ENCODE measurements at places on chromosomes 2 and 18. TPM values are rescaled to one million over a fixed set of nuclear protein-coding genes. Genes with fewer than 3 reads are reported as not detected.

The SPEG gene
- total RNA-seq: 199 TPM

The ZEB2 gene
- total RNA-seq: 122 TPM

The SATB2 gene
- 1.5 TPM for total RNA-seq

The PLGLB2 gene
- total RNA-seq: 0.97 TPM

The STRN gene
- total RNA-seq: 78.0 TPM

The TWIST2 gene
- 0.83 TPM for total RNA-seq

The GTF2A1L gene
- 0.75 TPM for total RNA-seq

The LONRF2 gene
- 24.5 TPM for total RNA-seq

The GKN2 gene
- total RNA-seq: not detected

The BAZ2B gene
- 51.8 TPM for total RNA-seq

The TSN gene
- 43.9 TPM for total RNA-seq

The IL36G gene
- total RNA-seq: not detected

The RIT2 gene
- total RNA-seq: not detected

The SP140L gene
- 4.0 TPM for total RNA-seq

The AQP12A gene
- not detected for total RNA-seq

GRCh38 chr2:17672583-17673317 lies 80.9 kb downstream of the SMC6 start:
- DNase-seq: no peak

DNA sequence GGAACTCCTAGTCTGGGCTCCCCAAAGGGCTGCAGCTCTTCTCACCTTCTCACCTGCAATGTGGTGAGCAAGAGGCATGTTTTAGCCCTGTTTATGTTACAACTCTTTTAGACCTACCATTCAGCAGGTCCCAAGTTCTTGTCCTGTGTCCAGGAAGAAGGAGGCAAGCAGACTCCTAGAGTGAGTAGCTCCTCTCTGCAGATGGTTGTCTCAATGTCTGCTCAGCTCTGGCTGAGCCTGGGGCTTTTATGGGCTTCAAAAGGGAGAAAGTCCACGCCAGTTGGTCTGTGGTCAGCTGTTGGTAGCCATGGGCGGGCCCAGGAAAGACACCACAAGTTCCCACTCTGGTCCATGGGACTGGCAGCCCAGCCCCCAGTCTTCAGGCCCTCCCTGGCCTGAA lies 148.1 kb upstream of the HS6ST1 start:
- DNase-seq: no peak

DNA sequence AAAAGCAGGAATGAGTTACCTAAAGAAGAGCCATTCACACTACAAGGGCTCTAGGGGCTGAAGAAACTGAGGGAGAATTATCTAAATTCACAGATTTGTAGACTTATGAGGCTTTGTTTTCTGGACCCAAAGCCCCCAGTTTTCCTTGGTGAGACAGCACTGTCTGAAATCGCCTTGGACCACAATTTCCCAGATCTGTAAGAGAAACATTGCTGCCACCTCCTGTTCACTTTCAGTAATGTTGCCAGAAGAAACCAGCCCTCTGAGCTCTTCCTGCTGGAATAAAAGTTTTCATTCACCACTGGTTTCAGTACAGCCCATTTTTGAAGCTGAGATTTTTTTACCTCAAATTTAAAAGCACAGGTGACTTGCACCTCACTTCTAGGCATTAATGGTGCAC lies 169.2 kb downstream of the CDH20 start:
- DNase-seq: no peak

DNA sequence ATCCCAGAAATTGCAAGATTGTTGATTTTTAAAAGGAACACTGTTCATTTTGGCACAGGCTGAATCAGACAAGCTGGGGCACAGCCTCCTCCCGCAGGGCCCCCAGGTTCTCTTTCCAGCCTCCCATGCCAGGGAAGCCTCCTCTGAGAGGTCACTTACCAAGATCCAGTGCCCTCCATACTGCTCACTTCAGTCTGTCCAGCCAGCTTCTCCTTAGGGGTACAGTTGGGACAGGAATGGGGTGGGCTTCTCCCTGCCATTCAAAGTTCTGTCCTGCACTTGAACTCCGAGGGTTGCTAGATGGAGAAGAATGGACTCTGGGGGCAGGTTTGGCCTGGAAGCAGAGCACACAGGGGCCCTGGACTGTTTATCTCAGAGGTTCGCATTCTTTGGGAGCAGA lies 7.5 kb upstream of the CYP26B1 start:
- peak; percentile 55 for DNase-seq

- DNase-seq: no peak
Measured at GRCh38 chr18:55868909-55869308, 280.9 kb upstream of the TCF4 start.

GRCh38 chr2:100992262-100992661 lies 9.8 kb upstream of the RPL31 start:
- no peak for DNase-seq

DNA sequence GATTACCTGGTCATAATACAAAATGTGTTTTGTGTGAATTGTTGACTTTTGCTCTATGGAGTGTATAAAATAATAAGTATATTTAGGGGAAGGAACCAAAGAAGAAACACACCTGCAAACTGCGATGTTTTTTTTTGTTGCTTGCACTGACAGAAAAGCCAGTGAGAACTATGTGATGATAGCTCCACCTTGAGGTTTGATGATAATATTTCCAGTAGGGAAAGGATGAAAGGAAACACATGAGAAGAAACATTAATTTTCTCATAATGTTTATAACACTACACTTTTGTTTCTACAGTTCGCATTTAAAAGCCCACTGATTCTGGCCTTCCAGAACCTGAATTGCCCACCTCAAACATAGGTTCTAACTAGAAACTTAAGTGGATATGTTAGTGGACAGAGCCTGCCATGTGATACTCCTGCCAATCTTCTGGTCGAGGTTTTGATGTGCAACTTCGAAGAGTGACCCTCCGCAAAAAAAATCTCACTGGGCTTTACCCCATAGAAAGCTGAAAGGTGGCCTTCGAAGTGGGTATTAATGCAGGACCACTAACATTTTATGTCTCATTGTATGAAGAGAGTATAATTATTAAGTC lies 476.4 kb upstream of the SPHKAP start:
- DNase-seq: no peak

DNA sequence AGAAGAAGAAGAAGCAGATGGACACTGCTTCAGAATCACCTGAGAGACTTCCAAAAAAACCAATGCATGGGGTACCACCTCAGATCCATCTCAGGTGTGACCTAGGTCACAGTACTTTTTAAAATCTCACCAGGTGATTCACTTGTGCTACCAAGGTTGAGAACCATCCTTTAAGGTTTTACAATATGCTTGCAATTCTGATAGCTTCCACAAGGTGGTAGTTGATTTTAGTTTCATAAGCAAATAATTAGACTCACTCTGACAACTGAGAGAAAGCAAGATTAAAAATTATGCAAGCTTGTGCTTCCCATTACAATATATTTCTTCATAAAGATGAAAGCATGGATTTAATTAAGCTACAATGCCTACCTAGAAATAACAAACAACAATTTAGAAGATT lies 355.1 kb downstream of the EN1 start:
- no peak for DNase-seq

DNA sequence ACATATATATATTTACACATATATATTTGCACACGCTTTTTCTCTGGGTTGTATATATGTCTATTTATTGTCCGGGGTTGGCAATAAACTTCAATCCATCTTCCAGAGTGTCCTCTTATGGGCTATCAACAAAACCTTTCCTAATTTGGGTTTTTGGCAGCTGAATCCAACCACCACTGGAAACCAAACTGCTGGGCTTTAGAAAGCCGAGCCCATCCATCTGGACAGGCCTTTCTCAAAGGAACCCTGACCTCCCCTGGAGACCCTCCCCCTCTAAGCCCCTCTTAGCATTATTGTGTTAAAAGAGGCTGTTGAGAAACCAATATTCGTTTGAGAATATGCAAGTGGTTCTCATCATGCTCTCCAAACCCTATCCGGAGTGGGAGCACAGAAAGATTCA lies 153.6 kb downstream of the NRP2 start:
- DNase-seq: no peak

- DNase-seq: no peak
Measured at GRCh38 chr2:144663207-144663606, 143.3 kb upstream of the ZEB2 start.

- DNase-seq: no peak
Measured at GRCh38 chr2:29983308-29983707, 61.9 kb upstream of the ALK start.

- DNase-seq: no peak
Measured at GRCh38 chr18:33854827-33855139, 276.8 kb downstream of the ASXL3 start.

DNA sequence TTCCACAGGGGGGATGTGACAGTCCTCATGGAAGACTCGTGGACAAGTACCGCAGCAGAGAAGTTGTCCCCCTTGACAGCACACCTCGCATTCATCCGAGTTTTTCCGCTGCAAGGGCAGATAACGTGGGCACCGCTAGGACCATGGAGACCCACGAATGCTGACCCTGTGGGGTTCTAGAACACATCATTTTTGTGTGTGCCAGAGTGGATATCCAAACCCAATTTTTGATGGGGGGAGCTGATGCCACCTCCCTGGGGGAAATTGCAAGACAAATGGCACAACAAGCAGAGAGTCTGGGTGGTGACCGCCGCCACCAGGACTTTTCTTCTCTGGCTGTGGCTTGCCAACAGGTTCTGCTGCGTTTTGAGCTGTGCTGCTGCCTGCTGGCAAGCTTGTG lies 46.9 kb downstream of the SP110 start:
- no peak for DNase-seq

GRCh38 chr2:13676269-13676668 lies 956.2 kb upstream of the LRATD1 start:
- no peak for DNase-seq

GRCh38 chr2:46913471-46914381 lies 1.9 kb downstream of the MCFD2 start:
- no peak for DNase-seq

GRCh38 chr2:154446324-154446723 lies 252.2 kb upstream of the KCNJ3 start:
- DNase-seq: no peak

DNA sequence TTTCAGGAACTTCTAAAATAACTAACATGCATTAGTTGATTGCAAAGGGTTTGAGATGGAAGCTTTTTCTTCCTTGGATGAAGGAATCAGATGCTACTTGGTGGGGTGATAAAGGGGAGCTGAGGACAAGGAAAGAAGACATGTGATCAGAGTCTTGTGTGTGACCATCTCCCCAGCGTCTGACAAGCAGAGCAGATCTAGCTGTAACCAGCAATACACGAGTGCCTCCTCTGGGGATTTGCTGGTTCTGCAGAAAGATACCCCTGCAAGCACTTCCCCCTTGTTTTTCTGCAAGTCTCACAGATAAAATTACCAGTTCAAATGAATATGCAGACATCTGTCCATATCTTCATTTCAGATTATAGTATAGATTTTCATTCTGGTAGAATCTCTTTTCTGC lies 2.7 kb downstream of the CDH7 start:
- no peak for DNase-seq

- DNase-seq: no peak
Measured at GRCh38 chr2:29482867-29483266, 367.7 kb downstream of the CLIP4 start.

- no peak for DNase-seq
Measured at GRCh38 chr2:63692002-63692606, 103.3 kb downstream of the MDH1 start.

DNA sequence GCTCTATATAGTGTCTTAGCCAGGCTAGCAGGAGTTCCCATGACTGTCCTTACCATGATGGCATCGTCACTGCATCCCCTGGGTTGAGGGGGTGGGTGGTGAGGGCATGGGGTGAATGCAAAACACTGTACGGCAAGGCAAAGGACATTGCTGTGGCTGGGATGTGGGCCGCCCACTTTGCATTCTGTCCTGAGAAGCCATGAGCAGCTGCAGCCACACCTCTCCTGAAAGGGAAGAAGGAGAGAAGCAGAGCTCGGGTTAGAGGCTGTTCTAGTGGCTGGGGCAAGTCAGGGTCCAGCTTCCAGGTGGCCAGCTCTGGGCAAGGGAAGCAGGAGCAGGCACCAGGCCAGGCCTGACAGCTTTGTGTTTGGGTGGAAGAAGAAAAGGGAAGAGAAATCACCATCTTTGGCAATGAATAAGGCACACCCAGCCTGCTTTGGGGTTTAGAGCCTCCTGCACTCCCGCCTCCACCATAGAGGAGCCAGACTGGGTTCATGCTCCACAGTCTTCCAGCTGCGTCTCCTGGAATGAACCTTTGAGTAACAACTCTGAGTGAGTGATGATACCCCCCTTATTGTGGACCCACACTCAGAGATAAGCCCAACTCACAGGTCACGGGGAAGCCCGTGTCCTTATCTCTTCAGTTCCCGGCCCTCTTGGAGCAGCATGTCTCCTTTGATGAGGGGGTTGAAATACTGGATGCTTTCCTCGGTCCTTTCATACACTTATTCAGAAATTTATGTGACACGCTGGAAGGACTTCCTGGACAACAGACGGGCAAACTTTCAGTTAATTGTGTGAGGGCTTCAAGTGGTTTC lies 63.4 kb downstream of the INPP4A start:
- DNase-seq: no peak

DNA sequence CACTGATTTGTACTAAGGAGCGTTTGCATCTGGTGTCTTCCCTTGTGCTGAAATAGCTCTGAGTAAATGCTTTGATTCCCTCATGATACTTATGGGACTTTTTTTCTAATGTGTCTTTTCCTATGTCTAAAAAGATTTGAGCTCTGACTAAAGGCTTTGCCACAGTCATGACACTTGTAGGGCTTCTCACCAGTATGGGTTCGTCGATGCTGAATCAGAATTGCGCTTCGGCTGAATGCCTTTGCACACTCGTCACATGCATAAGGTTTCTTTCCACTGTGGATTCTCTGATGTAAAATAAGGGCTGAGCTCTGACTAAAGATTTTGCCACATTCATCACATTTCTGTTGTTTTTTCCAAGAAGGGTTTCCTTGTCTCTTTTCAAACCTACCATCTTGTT lies 8.0 kb downstream of the ZNF396 start:
- no peak for DNase-seq

- DNase-seq: no peak
Measured at GRCh38 chr2:48600204-48600813, 17.3 kb upstream of the GTF2A1L start.

GRCh38 chr18:27808683-27809082 lies 368.2 kb downstream of the CDH2 start:
- no peak for DNase-seq

DNA sequence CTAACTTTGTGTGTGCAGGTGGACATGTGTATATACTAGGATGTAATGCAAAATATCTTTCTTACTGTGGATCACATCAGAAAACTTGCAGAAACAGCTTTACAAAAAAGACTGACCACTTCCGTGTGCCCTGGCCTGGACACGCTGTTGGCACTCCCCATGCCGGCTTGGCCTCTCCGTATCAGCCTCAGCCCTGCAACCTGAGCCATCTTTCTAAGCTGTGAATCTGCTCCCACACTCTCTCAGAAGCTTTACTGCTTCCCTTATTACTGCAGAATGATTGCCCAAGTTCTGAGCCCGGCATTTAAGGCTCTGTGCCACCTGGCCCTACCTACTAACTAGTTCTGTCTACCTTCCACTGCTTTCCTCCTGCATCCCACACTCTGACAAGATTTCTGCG lies 37.8 kb downstream of the MYO7B start:
- peak; percentile 33 for DNase-seq

DNA sequence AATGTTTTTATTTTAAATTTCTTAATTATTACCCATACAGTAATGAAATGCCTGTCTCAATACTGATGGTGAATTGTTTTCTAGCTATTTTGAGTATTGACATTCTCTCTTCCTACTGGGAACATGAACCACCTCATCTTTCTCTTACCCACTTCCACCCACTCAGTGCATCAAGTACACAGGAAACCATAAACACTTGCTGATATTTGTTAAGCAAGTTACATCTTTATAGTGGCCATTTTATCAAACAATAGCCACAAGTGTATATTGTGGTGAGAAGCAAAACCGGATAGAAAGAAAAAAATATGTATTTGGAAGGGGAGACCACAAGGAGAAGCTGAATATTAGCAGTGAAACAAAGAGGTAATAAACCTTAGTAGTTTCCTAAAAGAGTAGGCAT lies 368.1 kb upstream of the HNRNPA3 start:
- no peak for DNase-seq
